ENCODE measurements at places on chromosomes 1 and 21.

DNA sequence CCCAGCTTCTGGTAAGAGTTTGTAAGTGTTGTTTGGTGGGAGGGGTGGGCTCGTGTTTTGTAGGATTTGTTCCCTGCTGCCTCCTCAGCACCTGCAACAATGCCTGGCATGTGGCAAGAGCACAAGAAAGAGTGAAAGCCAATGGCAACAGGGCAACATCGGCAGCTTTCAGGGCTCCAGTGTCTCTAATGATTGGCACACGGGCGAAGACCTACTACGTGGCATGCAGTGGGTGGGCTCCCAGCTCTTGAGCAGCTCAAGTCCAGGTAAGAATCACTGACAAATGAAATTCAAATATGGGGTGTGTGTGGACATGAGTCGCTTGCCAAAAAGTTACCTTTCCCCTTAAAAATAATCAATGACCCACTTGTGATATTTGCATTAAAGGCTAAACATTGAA lies 23.9 kb upstream of the SLC1A7 start:
- DNase-seq: no peak

DNA sequence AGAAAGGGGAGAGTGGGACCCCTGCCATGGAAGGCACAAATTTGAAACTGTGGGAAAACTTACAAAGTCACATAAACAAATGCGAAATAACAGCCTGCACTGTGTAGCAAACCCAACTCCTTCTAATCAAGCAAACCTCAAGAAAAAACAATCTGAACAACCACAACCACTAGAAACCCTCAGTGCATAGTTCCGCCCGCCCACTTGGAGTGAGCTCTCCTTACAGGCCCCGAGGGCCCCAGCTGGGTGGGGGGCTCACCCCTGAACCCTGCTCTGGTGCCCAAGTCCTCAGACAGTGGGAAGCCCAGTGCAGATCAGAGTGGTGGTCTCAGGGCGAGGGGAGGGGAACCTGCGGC lies 931 bp upstream of the MXRA8 start:
- peak; percentile 44 for DNase-seq

DNA sequence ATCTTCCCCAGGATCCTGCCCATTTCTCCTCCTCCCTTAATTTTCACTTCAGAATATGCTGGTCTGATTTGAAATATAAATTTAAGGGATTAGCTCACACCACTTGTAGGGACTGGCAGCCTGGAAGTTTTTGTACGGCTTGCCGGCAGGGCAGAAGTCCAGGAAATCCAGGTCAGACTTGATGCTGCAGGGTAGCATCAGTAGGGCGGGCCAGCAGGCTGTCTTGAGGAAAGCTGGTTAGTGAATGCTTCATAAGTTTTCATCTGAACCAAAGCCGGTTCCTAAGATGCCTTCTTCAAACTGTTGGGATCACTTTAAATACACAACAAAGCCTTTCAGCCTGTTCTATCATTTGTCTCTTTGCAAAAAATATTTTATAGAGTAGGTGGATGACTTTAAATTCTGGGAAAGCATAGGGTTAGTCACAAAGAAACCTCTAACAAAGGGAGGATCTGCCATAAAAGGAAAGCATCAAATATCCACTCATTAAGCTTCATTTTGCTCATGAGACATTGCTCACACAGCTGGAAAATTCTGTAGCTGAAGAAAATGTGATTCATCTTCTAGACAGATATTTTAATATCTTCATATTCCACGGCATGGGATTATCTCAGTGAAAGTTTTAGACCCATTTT lies 90.7 kb upstream of the GFI1 start:
- DNase-seq: no peak

- no peak for DNase-seq
Observed at GRCh38 chr1:226712742-226713419, 26.2 kb downstream of the ITPKB start.

DNA sequence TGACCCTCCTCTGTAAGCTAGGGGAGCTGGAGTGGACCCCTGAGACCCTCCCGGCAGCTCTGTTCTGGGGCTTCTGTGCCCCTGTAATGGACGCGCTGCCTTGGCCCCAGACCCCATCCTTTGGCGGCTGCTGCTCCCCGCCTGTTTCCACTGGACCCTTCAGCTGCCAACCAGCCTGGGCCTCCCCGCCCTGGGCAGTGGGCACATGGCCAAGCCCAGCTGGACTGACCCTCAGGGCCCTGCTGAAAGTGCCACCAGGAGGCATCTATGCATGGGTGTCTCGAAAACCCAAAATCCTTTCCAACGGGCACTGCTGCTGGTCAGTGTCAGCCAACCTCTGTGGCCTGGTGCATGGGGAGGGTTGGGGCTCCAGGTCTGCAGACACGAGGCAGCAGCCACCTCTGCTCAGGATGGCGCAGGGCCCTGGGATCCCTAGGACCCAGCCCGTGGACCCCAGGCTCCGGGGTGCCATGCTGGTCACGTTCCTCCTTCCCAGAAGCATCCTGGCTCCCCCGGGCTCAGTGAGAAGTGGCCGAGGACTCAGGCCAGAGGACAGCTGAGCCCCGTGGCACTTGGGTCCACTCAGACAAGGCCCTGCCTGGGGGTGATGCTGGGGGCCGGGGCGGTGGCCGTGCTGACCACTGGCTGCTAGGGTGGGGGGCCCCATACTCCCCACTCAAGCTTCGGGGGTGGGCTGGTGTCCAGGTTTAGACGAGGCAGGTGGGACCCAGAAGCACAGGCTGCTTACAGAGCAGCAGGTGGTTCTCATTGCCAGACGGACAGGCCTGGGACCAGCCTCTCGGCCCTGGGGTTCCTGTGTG lies 46.9 kb downstream of the SLX9 start:
- no peak for DNase-seq

GRCh38 chr1:116559304-116559761 lies 11.5 kb downstream of the CD58 start:
- DNase-seq: no peak

- DNase-seq: no peak
Observed at GRCh38 chr1:204915861-204916495, 45.3 kb downstream of the NFASC start.

DNA sequence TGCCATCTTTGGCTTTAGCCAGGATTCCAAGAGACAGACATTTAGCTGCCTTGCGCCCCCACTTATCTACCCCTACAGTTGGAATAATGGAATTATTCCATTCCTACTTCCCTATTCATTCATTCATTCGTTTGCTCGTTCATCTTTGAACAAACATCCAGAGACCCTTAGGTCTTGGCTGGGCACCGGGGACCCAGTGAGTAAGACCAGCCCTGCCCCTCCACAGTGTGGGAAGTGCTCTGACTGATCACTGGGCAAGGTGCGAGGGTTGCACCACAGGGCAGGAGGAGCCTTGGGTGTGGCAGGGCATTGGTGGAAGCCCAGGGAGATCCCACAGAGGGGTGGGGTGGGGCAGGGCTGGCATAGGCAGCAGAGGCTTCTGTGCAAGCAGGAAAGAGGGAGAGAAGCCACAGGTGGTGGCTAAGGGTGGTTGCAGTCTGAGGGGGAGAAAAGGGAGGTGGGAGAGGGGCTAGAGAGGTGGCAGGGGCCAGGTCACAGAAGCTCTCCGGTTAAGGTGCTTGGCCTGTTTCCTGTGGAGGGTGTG lies 35.0 kb upstream of the TMEM61 start:
- no peak for DNase-seq

GRCh38 chr1:6385488-6386191 lies 7.9 kb downstream of the ACOT7 start:
- DNase-seq: peak; percentile 68

DNA sequence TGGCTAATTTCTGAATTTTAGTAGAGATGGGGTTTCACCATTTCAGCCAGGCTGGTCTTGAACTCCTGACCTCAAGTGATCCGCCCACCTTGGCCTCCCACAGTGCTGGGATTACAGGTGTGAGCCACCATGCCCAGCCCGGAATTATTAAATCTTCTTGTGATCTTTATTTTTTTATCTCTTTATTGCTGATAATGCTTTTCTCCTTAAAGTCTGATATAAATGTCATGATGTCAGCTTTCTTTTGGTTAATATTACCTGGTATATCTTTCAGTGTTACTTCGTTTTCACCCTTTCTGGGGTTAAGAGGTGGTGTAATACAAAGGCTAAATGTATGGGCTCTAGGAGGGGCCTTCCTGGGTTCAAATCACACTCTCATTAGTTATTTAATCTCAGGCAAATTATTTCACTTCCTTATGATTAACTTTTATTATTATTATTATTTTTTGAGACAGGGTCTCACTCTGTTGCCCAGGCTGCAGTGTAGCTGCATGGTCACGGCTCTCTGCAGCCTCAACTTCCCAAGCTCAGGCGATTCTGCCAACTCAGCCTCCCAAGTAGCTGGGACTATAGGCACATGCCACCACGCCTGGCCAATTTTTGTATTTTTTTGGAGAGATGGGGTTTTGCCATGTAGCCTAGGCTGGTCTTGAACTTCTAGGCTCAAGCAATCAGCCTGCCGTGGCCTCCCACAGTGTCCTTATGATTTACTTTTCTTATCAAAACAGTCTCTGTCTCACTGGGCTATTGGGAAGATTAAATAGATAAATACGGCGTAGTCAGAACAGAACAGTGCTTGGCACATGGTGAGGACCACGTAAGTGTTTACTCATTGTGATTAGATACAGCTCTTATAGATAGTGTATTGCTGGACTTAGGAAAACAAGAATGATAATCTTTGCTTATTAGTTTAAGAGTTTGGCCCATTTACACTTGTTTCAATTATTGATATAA lies 216.5 kb downstream of the URB2 start:
- no peak for DNase-seq

- no peak for DNase-seq
Observed at GRCh38 chr1:164466001-164466421, 93.0 kb upstream of the PBX1 start.

DNA sequence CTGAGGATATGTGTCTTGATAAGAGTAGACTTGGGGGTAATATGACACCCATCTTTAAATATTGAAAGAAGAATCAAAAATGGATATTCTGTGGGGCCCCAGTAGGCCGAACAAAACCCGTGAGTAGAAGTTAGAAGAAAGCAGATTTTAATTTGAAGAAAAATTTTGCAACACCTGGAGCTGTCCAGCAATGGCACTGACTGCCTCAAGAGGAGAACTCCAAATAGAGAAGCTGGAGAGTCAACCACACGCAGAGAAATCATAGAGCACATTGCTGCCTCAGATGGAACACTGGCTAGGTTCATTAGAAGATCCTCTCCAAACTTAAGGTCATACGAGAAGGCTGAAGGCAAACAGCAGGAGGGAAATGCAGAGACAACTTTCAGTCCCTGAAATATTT lies 6.8 kb downstream of the NHLH1 start:
- no peak for DNase-seq

GRCh38 chr21:15752763-15753407 lies 23.1 kb downstream of the USP25 start:
- no peak for DNase-seq

DNA sequence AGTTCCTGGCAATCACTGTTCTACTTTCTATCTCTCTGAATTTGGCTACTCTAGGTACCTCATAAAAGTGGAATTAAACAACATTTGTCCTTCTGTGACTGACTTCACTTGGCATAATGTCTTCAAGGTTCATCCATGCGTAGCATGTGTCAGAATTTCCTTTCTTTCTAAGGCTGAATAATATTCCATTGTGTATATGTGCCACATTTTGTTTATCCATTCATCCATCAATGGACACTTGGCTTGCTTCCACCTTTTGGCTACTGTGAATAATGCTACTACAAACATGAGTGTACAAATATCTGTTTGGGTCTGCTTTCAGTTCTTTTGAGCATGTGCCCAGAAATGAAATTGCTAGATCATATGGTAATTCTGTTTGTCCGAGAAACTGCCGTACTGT lies 14.7 kb downstream of the CACHD1 start:
- DNase-seq: no peak

DNA sequence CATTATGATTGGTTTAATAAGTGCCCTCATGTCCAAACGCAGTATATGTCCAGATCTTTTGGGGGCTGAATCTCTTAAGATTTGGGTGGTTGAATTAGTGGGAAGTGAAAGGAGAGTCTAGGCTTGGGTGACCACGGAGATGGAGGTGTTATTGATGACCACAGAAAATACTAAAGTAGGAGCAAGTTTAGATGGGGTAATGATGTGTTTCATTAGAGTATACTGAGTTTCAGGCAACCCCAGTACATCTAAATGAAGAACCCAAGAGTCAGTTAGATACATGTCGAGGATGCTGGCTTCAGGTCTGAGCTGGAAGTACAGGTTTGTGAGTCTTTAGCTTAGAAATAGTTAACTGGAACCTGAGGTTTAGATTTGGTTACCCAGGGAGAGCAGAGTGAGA lies 6.5 kb upstream of the ZZZ3 start:
- no peak for DNase-seq

GRCh38 chr1:232509570-232509969 lies 120.4 kb downstream of the SIPA1L2 start:
- DNase-seq: no peak

DNA sequence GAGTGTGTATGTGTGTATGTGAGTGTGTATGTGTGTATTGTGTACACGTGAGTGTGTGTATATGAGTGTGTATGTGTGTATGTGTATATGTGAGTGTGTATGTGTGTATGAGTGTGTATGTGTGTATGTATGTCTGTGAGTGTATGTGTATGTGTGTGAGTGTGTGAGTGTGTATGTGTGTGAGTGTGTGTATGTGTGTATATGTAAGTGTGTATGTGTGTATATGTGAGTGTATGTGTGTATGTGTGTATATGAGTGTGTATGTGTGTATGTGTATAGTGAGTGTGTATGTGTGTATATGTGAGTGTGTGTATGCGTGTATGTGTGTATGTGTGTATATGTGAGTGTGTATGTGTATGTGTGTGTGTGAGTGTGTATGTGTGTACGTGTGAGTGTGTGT lies 49.2 kb downstream of the GREM2 start:
- DNase-seq: no peak

DNA sequence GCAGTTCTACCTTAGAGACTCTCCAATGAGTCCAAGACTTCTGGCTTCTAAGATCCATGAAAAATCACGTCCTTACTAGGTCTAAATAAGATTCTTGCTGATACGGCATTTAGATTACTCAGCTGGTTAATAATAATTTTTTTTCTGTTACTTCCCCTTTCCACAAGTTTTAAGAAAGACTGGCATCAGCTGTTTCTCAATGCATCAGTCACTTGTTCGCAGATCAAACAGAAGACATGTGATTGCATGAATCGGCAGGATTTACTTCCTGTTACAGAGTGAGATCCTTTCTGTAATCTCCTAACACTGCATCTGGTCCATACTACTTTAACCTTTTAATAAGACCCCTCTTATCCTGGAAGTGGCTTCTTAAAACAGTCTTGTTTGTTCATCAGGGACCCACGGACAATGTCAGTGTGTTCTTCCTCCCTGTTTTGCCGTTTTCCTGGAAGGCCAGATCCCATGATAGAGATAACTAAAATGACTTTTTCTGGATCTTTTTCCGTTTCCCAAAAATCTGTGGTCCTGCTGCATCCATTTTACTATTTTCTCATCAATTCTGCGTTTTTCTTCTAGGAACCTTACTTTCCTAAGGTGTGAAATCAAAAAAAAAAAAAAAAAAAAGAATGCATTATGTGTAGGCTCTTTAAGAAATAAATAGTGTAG lies 6.1 kb downstream of the NPL start:
- DNase-seq: no peak

All from thyroid gland (tissue), 4 donors.